ENCODE measurements at places on chromosomes 1 and 21.

DNA sequence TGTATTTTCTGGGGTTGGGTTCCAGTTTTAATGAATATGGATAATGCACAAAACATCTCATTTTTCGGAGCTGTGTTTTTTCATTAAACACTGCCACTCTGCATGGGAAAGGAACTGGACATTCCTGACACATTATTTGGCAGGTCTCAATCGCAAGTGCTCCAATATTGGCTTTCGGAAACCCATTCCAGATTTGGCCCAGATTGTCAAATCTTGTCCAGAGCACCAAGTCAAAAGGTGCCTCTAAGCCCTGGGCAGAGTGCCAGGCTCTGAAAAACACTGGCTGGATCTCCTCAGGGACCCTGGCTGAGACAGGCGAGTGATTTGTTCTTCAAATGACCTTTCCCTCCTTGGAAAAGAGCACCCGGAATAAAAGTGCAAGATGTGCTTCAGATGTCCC is 68.4 kb upstream of the MRPS6 start:
- no peak for DNase-seq

DNA sequence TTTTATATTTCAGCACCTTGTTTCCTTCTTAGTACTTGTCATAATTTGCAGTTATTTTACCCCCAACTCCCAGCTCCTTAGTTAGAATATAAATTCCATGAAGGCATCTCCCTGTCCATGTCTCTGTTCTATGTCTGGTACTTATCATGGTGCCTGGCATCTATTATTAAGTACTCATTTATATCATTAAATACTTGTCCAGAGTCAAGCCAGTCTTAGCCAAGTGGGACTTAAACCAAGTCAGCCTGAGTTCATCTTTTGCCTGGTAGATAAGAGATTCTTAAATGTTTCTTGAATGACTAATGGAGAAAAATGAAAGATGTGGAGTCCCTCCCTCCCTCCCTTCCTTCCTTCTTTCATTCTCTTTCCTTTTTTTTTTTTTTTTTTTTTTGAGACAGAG is 9.4 kb downstream of the SLC25A44 start:
- no peak for DNase-seq

DNA sequence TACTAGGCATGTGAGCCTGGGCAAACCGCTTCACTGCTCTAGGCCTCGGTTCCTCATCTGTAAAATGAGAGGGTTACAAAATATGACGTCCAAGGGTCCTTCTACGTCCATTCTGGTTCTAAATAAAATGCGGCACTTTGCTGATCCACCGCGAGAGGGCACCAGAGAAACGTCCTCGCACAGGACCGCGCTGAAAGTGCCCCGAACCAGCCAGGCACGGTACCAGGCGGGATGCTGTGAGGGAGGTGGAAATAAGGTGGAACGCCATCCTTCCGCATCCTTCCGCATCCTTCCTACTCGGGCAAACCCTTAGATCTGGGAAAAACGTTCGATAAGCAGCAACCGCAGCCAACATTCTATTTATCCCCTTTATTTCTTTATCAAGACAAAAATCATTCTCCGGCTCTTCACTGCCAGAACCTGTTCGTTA is 60.3 kb upstream of the KRTAP19-8 start:
- peak; percentile 52 for DNase-seq

DNA sequence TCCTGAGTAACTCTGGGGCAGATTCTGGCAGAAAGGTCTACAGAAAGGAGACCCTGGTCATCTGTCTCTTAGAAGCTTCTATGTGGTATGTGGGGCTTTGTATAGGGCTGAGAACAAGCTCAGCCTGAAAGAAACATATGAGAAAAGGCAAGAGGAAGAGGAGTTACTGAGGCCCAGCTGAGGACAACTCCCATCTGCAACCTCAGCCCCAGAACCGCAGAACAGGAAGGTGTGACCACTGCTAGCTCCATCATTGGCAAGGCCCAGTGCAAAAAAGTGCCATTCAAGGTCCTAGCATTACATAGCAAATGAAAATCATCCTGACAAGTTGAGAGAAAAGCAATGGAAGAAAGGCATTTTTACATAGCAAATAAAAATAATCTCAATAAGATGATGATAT is 503.8 kb downstream of the NPHP4 start:
- no peak for DNase-seq

GRCh38 chr1:177897281-177897997 is 72.4 kb downstream of the SEC16B start:
- no peak for DNase-seq

- DNase-seq = no peak
Measured at GRCh38 chr1:9211291-9211811, 23.2 kb upstream of the H6PD start.

DNA sequence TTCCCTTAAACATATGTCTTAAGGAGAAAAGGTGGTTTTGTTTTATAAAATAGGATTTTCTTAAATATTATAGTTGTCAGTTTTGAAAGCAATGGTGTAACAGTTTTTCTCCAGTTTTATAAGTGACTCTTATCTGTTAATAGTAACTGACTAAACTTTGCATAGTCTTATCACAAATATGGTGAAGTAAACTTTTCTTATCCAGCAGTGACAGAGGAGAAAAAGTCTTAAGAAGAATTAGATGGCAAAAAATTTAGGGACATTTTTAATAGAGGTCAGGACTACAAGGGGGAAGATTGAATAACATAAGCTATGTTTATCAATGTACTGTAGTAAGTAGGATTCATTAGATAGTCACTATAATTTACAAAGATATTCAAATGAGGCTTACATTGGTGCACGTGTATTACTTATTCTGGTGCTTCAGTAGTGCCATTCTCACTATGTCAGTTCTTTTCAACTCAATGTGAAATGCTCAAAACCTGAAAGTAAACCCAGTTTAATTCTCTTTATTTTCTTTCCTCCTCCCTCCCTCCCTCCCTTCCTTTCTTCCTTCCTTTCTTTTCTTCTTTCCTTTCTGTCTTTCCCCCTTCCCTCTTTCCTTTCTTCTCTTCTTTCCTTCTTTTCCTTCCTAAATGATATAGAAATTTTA is 26.1 kb downstream of the F3 start:
- no peak for DNase-seq

GRCh38 chr1:212233321-212233720 is 51.9 kb upstream of the PPP2R5A start:
- DNase-seq = no peak

DNA sequence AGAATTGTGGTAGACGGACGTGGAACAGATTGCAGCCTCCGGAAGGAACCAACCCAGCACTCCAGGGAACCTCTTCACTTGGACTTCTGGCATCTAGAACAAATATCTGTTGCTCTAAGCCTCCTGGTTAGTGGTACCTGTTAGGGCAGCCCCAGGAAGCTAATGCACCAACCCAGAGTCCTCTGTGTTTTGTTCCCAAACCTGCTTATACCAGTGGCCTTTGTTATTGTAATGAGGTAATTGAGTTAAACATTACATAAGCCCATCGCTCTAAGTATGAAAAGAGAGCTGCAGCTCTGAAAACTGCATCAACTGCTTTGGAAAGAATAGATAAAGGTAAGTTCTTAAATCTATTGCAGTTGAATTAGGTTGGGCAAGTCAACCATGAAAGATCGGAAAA is 516.7 kb downstream of the NPHP4 start:
- no peak for DNase-seq

DNA sequence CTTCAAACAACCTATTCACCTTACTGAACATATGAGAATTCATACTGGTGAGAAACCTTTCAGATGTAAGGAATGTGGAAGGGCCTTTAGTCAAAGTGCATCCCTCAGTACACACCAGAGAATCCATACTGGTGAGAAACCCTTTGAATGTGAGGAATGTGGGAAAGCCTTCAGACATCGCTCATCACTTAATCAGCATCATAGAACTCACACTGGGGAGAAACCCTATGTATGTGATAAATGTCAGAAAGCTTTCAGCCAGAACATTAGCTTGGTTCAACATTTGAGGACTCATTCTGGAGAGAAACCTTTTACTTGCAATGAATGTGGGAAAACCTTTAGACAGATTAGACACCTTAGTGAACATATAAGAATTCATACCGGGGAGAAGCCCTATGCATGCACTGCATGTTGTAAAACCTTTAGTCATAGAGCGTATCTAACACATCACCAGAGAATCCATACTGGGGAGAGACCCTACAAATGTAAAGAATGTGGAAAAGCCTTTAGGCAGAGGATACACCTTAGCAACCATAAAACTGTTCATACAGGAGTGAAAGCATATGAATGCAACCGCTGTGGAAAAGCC is 13.2 kb upstream of the EXO5 start:
- no peak for DNase-seq

DNA sequence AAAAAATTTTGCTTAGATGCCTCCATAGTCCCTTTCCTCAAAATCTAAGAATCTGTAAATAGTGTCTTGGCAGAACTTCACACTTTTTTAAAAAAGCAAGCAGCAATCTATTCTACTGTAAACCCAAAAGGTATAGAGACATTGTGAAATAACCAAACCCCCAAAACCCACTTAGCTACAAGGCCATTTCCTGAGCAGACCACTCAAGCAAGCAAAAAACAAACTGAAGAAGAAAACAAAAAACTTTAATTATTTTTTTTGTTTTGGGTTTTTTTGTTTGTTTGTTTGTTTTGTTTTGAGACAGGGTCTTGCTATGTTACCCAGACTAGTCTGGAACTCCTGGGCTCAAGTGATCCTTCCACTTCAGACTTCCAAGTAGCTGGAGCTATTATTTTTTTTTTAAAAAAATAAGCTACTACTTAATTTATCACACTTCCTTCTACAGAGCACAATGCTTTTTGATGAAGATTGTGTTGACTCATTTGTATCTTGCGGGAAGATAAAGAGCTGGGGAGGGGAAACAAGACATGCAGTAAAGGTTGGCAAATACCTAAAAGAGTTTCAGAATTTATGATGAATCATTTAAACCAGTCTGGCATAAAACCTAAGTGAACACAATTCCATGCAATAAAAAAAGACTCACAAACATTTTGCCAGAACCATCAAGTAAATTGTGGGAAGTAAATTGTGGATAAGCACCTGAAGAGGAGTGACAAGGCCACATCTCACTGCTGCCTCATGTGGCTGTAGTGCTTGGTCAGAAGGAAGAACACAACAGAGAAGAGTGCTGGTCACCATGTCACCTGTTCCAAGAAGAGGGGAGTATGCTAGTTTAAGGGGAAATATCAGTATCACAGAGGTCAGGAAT is 2.7 kb upstream of the PTPN22 start:
- DNase-seq = no peak

- DNase-seq = no peak
Measured at GRCh38 chr1:203584035-203584434, 42.6 kb upstream of the ATP2B4 start.

GRCh38 chr1:56399795-56400194 is 179.6 kb downstream of the PLPP3 start:
- DNase-seq = no peak

- no peak for DNase-seq
Measured at GRCh38 chr1:90717356-90717664, 208 bp upstream of the BARHL2 start.

DNA sequence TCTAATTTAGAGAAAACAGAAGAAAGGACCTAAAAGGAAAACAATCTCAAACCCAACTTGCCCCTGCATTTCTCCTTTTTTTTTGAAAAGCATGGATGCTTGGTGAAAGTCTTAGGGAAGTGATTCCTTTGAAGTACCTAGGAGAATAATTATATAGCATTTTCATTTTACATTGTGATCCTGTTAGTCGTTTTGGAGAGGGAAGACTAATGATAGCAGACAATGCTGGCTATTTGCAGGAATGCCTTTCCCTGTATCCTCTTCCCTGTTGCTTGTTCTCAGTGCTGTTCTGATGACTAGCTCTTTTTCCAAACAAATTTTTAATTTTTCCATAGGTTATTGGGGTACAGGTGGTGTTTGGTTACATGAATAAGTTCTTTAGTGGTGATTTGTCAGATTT is 53.9 kb downstream of the LAMC1 start:
- DNase-seq = no peak

- no peak for DNase-seq
Measured at GRCh38 chr1:89780721-89781120, 40.1 kb upstream of the LRRC8D start.

- DNase-seq = no peak
Measured at GRCh38 chr1:42943166-42943565, 15.5 kb downstream of the SLC2A1 start.

- no peak for DNase-seq
Measured at GRCh38 chr1:45785583-45785982, 17.8 kb upstream of the MAST2 start.

DNA sequence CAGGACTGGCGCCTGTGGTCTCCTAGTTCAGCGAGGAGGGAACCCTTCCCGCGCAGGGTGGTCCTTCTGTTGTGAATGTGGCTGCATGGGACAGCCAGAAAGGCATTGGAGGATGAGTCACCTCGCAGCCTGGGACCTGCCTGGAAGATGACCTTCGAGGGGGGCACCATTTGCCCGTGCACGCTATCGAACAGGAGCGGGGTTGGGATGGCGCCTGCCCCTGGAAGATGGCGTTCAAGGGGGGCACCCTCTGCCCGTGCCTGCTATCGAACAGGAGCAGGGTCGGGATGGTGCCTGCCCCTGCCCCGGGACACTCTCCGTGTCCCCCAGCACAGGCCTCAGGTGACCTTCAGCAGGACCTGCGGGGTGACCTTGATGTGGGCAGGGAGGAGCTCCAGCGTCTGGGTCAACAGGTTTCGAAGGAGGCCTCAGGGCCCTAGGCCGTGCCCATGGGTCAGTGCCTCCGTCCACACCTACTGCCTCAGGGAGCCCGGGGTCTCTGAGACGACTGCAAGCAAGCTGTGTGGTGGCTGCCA is 1.7 kb upstream of the ACTRT2 start:
- no peak for DNase-seq

GRCh38 chr1:36663772-36664430 is 181.2 kb upstream of the CSF3R start:
- no peak for DNase-seq

- DNase-seq = no peak
Measured at GRCh38 chr1:197252973-197253372, 15.1 kb upstream of the CRB1 start.

- no peak for DNase-seq
Measured at GRCh38 chr21:15080526-15080925, 15.7 kb upstream of the NRIP1 start.

- DNase-seq = no peak
Measured at GRCh38 chr1:114234408-114235124, 80.9 kb upstream of the SYT6 start.

DNA sequence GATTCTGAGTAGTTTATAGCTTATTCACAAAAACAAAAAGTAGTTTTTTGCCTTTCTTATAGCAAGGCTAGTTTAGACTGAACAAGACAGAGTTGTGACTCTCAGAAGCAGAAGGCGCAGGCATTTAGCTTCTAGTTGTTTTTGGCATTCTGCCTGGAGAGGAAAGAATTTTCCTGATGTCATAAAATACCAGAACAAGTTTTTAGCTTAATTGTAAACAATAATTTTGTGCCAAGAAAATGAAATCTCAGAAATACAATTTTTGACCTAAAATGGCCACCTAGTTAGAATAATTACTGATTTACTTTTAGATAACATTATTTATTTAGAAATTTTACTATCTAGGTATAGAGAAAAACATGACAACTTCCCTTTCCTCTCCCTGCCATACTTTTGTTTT is 1.0 kb downstream of the DNAJB4 start:
- no peak for DNase-seq

Measured in activated CD8-positive, alpha-beta memory T cell treated with anti-CD3 and anti-CD28 coated beads for 48 hours (primary cell).